Fibroblast of the aortic adventitia (primary cell): ENCODE measurements at places on chromosomes 13 and 19. TPM values are rescaled to one million over a fixed set of nuclear protein-coding genes. Genes with fewer than 3 reads are reported as not detected.
A peak's percentile ranks its signal among the peaks of the same experiment; 100 is the strongest.

TTC9B gene
- total RNA-seq, result not detected in 2 replicates

GRCh38 chr13:95212983-95213850 is 88.0 kb downstream of the ABCC4 start:
- no peak for DNase-seq

DNA sequence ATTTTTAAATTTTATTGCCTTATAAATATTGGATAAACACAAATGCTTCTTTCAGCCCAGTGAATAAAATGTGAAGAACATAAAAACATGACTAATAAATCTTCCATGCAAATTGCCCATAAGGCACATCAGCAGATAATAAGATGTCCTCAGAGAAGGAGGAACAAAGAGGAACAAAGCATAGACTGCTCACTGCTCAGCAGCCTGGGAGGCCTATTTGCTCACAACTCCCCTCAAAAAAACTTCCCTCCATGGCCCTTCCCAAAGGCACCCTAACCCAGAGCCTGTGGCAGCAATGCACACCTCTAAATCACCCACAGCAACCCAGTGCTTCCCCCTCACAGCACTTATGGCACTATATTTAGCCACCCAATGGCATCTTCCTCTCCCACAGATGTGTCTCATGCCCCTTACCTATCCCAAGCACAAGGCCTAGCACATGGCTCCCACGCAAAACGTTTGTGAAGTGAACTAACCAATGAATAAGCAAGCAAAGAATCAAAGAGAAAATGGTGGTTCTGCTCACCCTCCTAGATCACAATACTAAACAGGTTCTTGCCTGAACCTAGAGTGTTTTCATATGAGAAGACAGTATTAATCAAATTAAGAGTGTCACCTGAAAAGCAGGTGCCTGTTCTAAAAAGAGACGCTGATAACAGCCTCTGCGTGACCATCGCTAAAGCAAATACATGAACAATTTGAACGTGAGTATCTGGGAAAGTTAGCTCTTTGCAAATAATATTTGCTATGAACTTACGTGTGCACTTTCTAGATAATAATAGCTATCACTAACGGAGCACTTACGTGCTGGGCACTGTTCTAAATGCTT is 96.9 kb downstream of the TBC1D4 start:
- no peak for DNase-seq

- DNase-seq, result peak; percentile 78
Measured at GRCh38 chr19:13172346-13173138, 22.3 kb downstream of the IER2 start.

DNA sequence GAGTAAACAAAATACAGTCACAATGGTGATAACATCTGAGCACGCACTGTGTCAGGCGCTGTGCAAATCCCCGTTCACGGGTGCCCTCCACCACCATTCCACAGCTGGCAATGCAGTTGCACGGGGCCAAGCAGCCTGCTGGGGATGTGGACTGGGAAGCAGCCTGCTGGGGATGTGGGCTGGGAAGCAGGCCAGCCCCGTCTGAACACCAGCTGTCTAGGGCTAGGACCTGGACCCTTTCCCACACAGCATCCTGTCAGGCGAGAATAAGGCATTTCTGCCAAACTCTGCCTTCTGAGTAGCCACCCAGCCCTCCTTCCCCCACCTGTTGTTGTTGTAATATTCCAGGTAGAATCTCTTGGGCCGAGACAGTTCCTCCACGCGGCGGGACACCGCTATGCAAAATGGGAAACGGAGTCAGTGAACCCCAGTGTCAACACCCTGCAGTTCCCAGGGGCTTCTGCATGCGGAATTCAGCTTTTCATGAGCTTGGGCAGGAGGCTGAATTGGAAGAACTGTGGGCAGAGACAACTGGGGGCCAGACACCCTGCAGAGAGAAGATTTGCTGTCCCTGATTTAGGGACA is 27.8 kb upstream of the MIER2 start:
- peak; percentile 75 for DNase-seq

- DNase-seq, result no peak
Measured at GRCh38 chr13:20037908-20038307, 79.4 kb downstream of the ZMYM2 start.

DNA sequence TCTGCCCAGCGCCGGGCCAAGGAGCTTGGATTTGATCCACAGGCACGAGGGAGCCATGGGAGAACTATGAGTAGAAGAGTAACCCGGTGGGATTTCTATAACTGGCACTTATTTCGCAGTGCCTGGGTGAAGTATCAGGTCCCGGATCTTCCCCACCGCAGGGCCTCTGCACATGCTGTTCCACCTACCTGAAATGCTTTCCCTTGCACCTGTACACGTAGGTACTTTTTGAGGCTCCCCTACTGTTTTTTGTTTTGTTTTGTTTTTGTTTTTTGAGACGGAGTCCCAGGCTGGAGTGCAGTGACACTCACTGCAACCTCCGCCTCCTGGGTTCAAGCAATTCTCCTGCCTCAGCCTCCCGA is 402 bp upstream of the KANK3 start:
- no peak for DNase-seq
